ENCODE measurements at places on chromosomes 5 and 9.

- DNase-seq = peak; percentile 9
Measured at GRCh38 chr5:148469501-148469935, 85.8 kb downstream of the FBXO38 start.

- peak; percentile 26 for DNase-seq
Measured at GRCh38 chr5:113043491-113043931, 66.9 kb downstream of the DCP2 start.

DNA sequence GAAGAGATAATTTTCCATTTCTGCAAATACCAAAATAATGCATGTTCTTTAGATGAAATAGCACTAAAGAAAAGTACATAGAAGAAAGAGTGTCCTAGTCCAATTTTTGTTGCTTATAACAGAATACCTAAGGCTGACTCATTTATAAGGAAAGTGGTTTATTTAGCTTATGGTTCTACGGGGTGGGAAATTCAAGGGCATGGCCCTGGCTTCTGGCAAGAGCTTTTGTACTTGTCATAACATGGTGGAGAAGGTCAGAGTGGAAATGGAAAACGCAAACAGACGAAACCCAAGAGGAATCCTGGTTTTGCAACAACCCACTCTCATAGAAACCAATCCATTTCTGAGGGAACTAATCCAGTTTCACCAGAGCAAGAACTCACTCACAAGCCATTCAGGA, 283.7 kb downstream of the CSNK1G3 start:
- no peak for DNase-seq

DNA sequence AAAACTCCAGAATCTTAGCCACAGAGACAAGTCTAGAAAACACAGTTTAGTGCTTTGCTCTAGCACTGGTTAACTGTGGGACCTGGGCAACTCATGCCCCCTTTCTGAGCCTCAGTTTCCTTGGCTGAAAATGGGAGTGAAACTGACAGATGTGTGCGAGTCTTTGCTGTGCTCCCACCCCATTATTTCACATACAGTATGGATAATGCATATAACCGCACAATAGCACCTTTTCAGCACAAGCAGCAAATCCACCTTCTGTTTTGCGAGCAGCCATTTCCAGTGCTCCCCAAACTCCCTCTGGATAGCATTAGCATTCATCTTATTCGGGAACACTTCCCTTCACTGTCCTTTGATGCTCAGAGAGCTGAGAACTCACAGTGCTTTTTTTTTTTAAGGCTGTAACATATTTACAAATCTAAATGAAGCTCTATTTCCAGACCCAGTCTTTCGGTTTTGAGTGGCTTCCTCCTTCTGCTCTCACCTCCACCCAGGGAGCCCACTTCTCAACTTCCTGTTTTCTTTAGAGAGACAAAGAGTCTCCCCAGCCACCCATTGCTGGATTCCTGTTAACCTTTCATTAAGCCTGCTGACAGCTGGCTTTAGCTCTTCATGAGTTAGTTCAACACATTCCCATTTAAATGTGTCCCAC, 49.2 kb downstream of the TIMD4 start:
- peak; percentile 25 for DNase-seq

DNA sequence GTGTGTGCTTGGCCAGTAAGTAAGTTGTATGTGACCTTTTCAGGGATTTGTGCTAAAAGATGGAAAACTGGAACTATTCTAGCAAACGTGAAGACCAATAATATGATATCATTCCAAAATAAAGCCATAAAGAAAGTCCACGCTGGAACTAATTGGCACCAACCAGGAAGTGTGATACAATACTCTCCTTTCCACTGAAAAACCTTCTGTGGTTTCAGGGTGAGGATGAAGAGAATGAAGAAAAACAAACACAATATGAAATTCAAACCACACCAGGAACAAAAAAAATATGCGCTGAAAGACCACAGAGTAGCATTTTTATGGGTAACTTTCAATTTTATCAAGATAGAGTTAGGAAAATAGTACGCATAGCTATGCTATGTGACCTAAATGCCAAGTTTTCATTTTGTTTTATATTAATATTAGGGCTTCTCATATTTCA, 105.8 kb downstream of the EFNA5 start:
- DNase-seq = no peak

- no peak for DNase-seq
Measured at GRCh38 chr9:9283159-9283986, 1329.4 kb downstream of the PTPRD start.

DNA sequence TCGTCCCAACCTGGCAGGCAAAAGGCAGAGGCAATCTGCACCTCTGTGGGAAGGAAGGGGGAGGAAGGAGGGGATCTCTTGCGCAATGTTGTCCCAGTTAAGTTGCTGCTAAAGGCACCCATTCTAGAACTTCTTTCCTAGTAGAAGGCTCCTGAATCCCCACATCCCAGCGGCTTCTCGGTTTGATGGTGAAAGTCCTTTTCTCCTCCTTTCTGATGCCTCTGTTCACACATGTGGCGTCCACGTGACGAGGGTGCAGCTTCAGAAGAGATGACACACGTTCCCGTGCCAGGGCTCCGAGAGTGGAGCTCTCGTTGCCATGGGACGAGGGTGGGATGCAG, 96.9 kb upstream of the FCN2 start:
- no peak for DNase-seq

- no peak for DNase-seq
Measured at GRCh38 chr9:26081847-26082246, 403.6 kb upstream of the TUSC1 start.

DNA sequence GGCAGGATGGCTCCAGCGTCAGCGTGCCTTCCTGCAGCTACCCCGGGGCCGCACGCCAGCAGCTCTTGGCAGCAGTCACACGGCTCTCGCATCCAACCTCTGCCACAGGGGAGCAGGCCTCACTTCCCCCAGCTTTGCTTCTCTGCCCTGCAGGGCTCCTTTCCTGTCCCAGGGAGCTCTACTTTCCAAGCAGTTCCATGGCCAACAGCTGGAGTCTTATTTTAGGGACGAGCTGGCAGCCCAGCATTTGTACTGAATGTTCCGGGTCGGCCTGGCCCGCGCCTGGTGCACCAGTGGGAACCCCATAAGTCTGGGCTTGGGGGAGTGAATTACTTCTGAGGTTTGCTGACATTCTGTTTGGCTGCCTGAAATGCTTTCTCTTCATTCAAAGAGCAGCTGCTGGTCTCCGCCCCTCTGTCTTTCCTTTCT, 34.6 kb downstream of the GADD45G start:
- no peak for DNase-seq

- DNase-seq = no peak
Measured at GRCh38 chr5:114184006-114184405, 177.9 kb upstream of the KCNN2 start.

DNA sequence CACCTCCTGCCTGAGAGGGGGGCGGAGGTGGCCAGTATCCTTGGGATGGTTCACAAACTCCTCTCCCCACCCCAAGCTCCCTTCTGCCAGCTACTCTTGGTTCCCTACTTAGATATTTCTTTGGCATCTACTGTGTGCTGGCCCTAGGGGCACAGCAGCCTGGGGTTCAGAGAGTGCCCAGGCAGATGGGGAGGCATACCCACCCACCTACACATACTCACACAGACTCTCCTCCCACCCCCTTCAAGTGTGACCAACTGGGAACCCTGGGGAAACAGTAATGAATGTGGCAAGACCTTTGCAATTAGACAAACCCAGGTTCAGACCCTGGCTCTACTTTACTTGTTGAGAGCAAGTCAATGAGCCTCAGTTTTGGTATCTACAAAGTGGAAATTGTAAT, 44.4 kb upstream of the PSD2 start:
- no peak for DNase-seq

- no peak for DNase-seq
Measured at GRCh38 chr5:89885670-89886069, 523.9 kb downstream of the CETN3 start.

- no peak for DNase-seq
Measured at GRCh38 chr9:74610523-74611061, 113.5 kb downstream of the RORB start.

GRCh38 chr9:83322438-83322837, 215.8 kb downstream of the FRMD3 start:
- DNase-seq = no peak

GRCh38 chr5:146848133-146848532, 30.4 kb downstream of the PPP2R2B start:
- DNase-seq = no peak

- no peak for DNase-seq
Measured at GRCh38 chr9:112720113-112720780, 2.3 kb upstream of the INIP start.

DNA sequence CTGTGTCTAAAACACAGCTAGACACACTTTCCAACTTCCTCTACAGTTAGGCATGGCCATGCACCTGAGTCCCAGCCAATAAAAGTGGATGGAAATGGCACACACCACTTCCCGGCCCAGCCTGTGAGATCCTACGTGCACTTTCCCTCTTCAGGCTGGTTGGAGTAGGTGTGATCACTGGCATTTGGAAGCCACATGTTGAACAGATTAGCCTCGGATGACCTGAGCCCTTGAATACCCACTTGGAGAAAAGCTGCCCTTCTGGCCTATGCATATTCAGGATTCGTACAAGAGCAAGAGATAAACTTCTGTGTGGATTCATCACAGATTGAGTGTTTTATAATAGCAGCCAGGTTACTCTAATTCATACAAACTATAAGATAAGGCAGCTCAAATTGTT, 359.0 kb upstream of the SLC30A5 start:
- DNase-seq = peak; percentile 84

GRCh38 chr5:14399054-14399692, 182.4 kb upstream of the OTULINL start:
- DNase-seq = peak; percentile 64

DNA sequence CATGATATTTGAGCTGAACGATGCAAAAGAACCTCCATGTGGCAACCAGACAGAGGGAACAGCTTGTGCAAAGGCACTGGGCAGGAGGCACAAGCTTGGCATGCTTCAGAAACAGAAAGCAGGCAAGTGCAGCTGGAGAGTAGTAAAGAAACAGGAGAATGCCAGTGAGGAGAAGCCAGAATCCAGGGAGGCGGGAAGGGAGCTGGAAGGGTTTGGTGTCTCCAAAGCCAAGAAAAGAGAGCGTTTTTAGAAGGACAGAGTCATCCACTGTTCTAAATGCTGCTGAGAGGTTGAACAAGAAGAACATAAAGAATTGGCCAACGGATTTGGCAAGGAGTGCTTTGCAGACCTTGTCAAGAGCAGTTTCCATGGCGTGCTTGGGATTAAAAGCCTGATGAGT, 124.7 kb downstream of the TLE1 start:
- DNase-seq = no peak

DNA sequence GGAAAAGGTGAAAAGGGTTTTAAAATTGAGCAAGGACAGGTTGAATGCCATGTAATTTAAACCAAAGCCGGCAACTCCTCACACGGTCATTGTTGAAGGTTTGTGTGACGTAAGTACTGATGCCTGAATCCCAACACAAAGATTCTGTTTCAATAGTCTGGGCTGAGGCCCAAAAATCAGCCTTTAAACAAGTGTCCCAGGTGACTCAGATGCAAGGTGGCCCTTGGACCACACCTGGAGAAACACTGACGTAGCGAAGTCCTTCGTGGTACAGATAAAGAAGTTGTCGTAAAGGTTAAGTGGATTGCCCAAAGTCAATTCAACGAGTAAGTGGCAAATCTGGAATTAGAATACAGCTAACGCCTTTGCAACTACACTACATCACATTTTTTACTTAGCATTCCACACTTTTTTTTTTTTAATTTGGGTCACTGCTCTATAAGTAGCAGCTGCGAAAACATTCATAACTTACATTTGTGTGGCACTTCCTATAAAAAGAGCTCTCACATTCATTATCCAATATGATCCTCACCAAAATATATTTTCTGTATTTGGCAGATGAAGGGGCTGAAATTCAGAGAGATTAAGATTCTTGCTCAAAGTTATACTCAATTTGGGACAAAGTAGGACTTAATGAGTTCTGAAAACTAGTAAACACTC, 111.3 kb downstream of the LPAR1 start:
- DNase-seq = no peak
